Mesangial cell (primary cell): ENCODE measurements at places on chromosomes 6 and 20. TPM values are rescaled to one million over a fixed set of nuclear protein-coding genes. Genes with fewer than 3 reads are reported as not detected.

The BTNL2 gene
- total RNA-seq, result not detected in 2 replicates

The SLC52A3 gene
- total RNA-seq, result not detected in 2 replicates

The ADGRF1 gene
- 0.76 TPM in 1 of 2 replicates, not detected in the other for total RNA-seq

The RAB44 gene
- under 0.01 TPM in 1 of 2 replicates, not detected in the other for total RNA-seq

The PPIL6 gene
- 0.98 and 2.3 TPM in 2 replicates for total RNA-seq

The DZANK1 gene
- total RNA-seq, result 0.81 and 1.5 TPM in 2 replicates

The CAPN11 gene
- total RNA-seq, result 0.25 TPM in 1 of 2 replicates, not detected in the other

The TREM1 gene
- not detected in 2 replicates for total RNA-seq
